GM12892 (cell line): ENCODE measurements at places on chromosomes 11 and 22.
A peak's percentile ranks its signal among the peaks of the same experiment; 100 is the strongest.

- DNase-seq, result no peak
Observed at GRCh38 chr11:102111787-102112508, 1.7 kb downstream of the YAP1 start.

- no peak for DNase-seq
Observed at GRCh38 chr22:20292673-20293232, 24.6 kb upstream of the RTN4R start.

DNA sequence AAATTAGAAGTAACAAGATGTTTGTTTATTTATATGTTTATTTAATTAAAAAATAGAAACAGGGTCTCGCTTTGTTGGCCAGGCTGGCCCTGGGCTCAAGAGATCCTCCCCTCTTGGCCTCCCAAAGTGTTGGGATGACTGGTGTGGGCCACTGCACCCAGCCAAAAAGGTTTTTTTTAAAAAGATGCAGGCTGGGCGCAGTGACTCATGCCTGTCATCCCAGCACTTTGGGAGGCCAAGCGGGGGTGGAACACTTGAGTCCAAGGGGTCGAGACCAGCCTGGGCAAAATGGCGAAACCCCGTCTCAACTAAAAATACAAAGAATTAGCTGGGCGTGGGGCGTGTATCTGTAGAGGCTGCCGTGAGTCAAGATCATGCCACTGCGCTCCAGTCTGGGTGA lies 13.4 kb downstream of the DRD4 start:
- DNase-seq, result no peak

DNA sequence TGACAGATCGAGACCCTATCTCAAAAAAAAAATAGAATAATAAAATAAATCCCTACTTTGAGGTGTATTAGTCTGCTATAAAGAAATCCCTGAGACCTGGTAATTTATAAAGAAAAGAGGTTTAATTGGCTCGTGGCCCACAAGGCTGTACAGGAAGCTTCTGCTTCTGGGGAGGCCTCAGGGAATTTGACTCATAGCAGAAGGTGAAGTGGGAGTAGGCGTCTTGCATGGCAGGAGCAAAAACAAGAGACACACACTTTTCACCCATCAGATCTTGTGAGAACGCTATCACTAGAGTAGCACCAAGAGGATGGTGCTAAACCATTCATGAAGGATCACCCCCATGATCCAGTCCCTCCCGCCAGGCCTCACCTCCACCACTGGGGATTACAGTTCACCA lies 29.2 kb downstream of the CDPF1 start:
- no peak for DNase-seq

- no peak for DNase-seq
Observed at GRCh38 chr11:92141159-92141558, 83.5 kb upstream of the FAT3 start.

- peak; percentile 88 for DNase-seq
Observed at GRCh38 chr22:43230971-43231723, 44.2 kb upstream of the TTLL12 start.

GRCh38 chr22:37075046-37075445 lies 23.5 kb downstream of the KCTD17 start:
- DNase-seq, result no peak
